ENCODE measurements at places on chromosomes 16 and 17. TPM values are rescaled to one million over a fixed set of nuclear protein-coding genes. Genes with fewer than 3 reads are reported as not detected.

MYH8 gene
- not detected for total RNA-seq

PHKB gene
- 67.3 TPM for total RNA-seq

C17orf107 gene
- 3.6 TPM for total RNA-seq

GNG13 gene
- not detected for total RNA-seq

TNFRSF13B gene
- total RNA-seq, result not detected

RPRML gene
- not detected for total RNA-seq

CSNK2A2 gene
- 91.7 TPM for total RNA-seq

CIBAR2 gene
- total RNA-seq, result not detected

SSTR5 gene
- total RNA-seq, result not detected
